ENCODE measurements at places on chromosomes 2 and 18. TPM values are rescaled to one million over a fixed set of nuclear protein-coding genes. Genes with fewer than 3 reads are reported as not detected.

DNA sequence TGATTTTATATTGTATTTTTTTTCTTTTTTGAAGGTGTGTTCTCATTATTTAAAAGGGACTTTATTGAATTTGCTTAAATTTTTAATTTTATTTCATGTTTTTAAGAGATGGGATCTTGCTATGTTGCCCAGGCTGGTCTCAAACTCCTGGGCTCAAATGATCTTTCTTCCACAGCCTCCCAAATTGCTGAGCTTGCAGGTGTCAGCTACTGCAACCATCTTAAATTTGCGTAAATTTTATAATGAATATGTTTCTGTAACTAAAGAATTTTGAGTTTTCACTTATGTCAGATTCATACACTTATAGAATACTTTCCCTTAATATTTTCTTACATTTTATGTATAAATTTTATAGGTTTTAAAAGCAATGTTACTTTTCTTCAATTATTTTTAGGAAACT lies 157.8 kb downstream of the ZNF804A start:
- no peak for DNase-seq

- DNase-seq = no peak
These were observed 121.2 kb upstream of the EPC2 start for GRCh38 chr2:148523315-148523714.

DNA sequence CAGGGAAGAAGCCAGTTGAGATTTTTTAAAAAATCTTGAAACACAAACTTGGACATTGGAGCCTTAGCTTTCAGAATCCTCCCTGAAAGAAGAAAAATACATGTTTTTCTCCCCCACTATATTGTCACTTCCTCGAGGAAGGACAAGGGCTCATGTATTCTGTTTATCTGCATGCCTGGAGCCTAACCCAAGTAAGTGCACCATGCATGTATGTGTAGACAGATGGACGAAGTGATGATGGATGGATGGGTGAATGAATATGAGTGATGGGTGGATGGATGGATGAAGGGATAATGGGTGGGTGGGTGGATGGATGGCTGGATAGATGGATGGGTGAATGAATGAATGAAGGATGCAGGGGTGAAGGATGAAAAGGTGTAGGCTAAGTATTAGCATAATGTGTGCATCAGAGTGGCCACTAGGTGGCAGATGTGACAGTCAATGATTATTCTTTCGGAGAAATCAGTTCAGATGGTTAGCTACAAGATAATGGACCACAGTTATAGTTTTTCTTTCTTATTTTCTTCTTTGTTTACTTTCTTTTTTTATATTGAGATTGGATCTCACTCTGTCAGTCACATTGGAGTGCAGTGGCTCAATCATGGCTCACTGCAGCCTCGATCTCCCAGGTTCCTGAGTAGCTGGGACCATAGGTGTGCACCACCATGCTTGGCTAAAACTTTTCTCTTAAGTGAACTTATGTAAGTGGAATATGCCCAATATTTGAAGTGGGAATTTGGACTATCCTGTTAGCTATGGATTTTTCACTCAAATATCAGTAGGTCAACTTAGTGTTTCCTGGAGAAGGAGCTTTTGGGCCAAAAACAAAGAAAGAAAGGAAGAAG lies 18.5 kb upstream of the CCDC93 start:
- peak; percentile 52 for DNase-seq

DNA sequence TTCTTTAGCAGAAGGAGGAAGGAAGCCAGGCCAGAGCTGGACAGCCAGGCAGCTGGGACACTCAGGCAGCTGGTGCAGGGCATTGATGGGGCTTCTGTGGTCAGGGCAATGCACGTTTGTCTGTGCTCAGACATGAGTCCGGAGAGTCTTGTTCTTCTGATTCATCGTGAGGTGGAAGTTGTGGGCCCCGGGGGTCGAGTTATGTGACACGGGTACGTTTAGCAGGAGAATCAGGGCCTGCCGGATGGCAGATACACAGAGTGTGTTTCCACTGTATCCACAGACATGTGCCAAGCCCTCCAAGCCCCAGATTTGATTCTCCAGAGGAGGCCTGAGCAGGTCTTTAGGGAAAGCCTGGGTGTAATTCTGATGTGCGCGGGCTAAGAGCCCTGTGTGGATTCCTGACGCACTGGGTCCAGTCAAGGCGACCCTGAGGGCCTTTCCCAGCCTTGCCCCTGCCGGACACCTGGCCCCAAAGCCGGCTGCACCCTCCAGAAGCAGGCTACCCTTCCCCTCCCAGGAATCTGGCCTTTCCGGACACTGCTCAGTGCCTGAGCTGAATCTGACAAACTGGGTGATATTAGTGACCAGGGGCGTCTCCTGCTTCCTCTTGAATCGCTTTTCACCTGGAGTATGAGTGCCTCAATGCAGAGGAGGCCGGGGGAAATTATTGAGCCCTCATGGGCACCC lies 10.1 kb downstream of the ARHGEF4 start:
- no peak for DNase-seq

DNA sequence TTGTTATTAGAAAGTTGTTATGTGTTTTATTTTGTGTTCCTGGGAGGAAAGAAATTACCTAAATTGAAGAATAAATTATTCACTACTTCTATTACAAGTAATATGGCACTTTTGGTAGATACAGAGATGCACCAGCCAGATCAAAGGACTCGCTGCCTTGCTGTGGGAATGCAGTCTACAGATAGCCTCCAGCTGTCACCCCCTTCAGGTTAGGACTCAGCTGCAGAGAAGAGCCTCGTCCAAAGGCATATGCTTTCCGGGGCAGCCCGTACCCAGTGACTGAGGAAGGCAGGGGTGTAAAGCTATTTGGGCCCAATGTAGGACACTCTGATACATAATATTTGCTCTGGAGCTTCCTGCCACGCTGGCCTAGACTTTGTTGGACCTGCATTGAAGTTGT lies 90.2 kb downstream of the CCDC148 start:
- DNase-seq = no peak

DNA sequence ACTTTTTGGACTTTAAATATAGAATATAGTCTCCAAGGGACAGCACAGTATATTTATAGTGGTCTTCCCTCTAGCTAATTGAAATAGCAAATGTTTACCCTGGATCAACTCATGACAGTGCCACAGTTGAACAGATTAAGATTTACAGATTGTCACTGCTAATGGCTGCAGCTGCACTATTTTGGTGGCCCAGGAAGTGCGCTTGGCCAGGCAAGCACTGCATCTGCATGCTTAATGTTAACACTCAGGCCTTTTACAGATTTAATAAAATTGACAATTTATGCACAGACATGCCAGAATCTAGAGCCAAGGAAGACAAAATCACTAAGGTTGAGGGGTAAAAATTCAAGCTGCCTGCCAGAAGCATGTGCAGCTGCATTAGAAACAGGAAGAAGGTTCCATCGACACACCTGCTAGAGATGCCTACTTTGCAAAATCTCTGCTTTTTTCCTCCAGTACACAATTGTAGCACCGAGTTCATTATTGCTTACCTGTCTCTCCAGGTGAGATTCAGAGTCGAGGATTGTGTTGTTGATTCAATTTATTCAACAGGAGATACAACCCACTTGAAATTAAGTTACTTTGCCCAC lies 1042.3 kb upstream of the NRXN1 start:
- DNase-seq = no peak

GRCh38 chr2:36528274-36528673 lies 69.7 kb downstream of the FEZ2 start:
- no peak for DNase-seq

DNA sequence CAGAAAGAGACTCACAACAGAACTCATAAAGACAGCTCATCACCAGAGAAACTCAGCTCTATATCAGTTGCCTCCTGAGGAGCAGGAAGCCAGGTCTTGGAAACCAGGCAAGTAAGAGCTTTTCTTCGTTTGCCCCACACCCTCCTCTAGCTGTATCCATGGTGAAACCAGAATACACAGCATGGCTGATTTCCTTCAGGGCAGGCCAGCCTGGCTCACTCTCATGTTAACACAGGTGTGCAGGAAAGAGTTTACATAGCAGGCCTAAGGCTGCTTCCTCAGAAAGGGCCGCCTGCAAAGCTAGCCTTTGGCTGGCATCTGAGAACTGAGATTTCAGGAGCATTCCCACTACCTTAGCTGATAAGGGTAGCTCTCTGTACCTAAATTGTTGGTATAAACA lies 65.7 kb downstream of the KLHL14 start:
- no peak for DNase-seq

GRCh38 chr2:41042343-41042742 lies 590.5 kb upstream of the SLC8A1 start:
- no peak for DNase-seq

- DNase-seq = no peak
These were observed 1022.9 kb upstream of the NRXN1 start for GRCh38 chr2:52054824-52055223.

DNA sequence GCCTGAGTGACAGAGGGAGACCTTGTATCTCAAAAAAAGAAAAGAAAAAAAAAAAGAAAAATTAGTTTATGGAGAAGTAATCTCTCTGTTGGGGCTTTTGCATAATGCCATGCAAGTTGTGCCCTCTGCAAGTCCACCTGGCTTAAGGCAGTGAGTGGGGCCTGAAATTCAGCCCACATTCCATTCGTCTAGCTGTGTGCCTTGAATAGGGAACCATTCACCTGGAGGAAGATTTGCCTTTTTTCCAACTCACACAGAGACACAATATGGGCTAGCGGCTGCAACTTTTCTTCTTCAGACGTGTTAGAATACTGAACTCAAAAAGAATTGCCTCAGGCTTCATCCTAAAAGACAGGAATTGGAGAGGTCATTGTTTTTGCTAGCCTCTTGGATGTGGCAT lies 160.0 kb upstream of the STON1 start:
- DNase-seq = no peak

DNA sequence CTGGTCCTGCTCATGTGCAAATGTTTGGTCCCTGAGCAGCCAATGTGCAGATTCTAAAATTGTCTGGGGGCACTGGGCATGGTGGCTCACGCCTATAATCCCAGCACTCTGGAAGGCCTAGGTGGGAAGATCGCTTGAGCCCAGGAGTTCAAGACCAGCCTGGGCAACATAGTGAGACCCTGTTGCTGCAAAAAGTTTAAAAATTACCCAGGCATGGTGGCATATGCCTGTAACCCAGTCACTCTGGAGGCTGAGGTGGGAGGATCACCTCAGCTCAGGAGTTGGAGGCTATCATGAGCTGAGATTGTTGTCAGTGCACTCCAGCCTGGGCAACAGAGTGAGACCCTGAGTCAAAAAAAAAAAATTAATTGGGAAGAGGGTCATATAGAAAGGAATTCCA lies 5.1 kb downstream of the LIPG start:
- DNase-seq = no peak

GRCh38 chr2:212176151-212176550 lies 362.5 kb downstream of the ERBB4 start:
- no peak for DNase-seq

DNA sequence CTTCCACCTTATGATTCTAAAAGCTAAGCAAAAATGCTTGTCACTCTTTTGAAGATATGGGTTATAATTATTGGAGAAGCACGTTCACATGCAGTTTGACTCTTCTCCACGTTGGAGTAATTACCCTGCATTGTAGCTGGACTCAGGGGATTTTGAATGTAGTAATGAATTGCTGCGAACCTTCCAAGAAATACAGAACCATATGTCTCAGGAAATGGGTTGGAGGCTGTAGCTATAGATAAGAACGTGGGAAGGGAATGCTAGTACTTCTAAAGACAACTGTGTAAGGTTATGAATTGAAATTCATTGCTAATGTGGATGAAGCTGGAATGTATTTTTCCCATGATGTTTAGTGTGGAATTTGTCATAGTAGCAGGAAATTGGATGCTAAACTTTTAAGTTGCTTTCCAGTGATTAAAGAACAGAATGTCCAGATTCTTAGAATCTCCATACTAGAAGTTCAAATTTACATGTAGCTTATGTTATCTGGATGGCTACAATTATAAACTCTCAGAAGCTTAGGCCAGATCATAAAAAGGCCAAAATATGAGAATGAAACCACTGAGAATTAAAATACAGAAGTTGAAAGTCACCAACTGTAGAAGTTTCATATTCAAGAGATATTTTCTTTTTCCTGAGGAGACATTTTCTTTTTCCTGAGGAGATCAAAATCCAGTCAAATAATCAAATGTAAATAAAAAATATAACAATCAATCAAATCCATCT lies 27.3 kb upstream of the SPOPL start:
- no peak for DNase-seq

DNA sequence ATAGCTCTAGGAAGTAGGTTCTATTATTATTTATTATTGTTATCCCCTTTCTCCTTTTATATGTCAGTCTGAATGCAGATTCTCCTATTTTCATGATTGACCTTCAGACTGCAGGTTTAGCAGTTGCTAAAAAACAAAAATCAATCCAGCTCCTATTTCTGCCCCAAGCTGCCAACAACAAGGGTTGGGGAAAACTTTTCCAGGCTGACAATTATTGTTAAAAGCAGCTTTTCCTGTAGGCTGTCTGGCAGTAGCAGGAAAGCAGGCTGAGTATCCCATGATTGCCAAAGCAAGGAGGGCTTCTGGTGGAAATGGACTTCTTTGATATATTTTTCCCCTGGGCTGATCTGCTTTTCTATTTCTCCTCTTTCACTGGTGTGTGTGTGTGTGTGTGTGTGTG lies 78.0 kb upstream of the CTLA4 start:
- no peak for DNase-seq

- DNase-seq = no peak
These were observed 209.2 kb upstream of the STON1 start for GRCh38 chr2:48320742-48321141.

- no peak for DNase-seq
These were observed 104.8 kb downstream of the COLEC12 start for GRCh38 chr18:395456-396250.

- DNase-seq = no peak
These were observed 47.2 kb downstream of the CYB5A start for GRCh38 chr18:74244554-74244953.

- DNase-seq = peak; percentile 88
These were observed 106.9 kb downstream of the HDAC4 start for GRCh38 chr2:239293775-239294430.

DNA sequence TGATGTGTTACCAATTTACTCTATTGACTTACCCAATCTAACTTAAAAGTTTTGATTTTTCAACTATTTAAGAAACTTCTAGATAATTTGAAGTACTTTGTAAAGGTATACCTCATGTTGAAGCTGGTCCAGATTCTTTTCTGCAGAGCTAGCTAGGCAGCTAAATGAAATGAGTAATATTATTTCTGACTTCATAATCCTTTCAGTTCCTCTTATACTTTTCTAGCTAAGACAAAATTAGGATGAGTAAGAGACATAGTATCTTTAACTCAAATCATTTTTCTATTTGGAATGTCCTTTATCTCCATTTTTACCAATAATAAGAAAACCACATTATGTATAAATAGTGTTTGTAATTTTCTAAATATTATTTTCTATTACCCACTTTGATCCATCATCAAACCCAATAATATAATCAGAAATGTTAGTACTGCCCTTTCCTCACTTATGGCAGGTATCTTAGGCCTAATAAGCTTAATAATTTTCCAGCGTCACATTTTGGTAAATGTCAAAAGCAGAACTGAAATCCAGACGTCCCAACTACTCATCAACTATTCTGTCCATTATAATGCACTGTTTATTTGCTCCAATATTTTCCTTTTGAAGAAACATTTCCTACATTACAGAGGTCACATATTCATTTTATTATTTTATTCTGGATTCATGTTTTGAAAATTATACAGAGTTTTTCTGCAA lies 456.6 kb downstream of the THSD7B start:
- no peak for DNase-seq

LRRTM4 gene
- not detected for total RNA-seq

DSG3 gene
- not detected for total RNA-seq

OSR1 gene
- total RNA-seq = not detected

SNORC gene
- total RNA-seq = 1.7 TPM

ACMSD gene
- total RNA-seq = not detected

KCNF1 gene
- not detected for total RNA-seq

ERBB4 gene
- total RNA-seq = not detected

FIGN gene
- total RNA-seq = not detected

SNTG2 gene
- 0.67 TPM for total RNA-seq

KCNJ3 gene
- not detected for total RNA-seq

REG3A gene
- total RNA-seq = not detected

SLC38A11 gene
- total RNA-seq = not detected

GALNT13 gene
- not detected for total RNA-seq

All from activated CD4-positive, alpha-beta memory T cell treated with anti-CD3 and anti-CD28 coated beads for 36 hours (primary cell).